ENCODE measurements at places on chromosomes 6 and 20.

DNA sequence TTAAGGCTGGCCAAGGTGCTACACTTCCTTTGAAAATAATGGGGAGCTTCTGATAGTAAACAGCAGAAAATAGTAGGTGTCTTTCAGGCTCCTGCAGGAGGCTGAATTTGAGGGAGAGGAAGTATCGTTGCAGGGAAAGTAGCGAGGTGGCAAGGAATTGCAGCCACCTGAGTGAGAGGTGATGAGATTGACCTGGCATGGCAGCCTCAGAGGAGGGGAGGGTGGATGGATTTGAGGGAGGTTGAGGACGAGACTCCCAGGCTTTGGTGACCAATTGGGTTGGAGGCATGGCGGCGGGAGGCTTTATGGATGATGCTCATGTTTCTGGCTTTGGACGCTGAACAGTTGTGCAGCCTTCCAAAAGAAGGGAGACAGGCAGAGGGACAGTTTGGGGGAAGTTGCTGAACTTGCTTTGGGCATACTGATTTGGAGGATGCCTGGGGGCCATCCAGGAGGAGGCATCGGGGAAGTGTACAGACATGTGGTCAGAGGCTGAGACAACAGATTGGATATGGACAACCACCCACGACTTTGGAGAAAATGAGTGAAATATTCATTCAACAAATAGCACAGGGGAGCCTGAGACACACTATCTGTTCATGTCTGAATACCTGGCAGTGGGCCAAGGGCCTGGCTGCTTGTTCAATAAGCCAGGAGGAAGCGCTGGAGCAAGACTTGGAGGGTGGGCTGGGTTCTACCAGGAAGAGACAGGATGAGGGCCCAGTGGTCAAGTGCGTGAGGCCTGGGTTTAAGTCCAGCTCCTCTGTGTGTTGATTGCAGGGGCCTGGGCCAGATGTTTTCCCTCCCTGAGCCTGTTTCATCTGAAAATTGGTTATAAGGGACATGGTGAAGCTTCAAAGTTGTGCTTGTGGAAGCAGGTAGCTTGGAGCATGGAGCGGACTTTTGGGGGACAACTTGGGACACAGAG is 113.2 kb downstream of the CEBPB start:
- peak; percentile 17 for DNase-seq

DNA sequence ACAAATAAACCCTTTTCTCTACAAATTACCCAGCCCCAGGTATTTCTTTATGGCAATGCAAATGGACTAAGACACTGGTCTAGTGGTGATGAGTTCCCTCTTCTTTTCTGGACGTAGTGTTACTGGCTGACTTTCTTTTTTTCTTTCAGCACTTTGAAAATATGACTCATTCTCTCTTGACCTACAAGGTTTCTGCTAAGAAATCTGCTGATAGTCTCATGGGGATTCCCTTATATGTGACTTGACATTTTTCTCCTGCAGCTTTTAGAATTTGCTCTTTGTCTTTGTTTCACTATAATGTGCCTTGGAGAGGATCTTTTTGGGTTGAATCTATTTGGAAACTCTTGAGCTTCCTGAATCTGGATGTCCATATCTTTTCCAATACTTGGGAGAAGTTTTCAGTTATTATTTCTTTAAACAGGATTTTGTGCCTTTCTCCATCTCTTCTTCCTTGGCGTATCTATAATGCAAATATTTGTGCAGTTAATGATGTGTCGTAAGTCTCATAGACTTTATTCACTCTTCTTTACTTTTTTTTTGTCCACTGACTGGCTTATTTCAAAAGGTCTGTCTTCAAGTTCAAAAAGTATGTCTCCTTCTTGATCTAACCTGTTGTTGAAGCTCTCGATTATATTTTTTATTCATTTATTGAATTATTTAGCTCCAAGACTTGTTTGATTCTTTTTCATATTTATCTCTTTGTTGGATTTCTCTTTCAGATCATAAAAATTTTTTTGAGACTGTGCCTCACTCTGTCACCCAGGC is 42.2 kb upstream of the TPD52L1 start:
- DNase-seq: no peak

DNA sequence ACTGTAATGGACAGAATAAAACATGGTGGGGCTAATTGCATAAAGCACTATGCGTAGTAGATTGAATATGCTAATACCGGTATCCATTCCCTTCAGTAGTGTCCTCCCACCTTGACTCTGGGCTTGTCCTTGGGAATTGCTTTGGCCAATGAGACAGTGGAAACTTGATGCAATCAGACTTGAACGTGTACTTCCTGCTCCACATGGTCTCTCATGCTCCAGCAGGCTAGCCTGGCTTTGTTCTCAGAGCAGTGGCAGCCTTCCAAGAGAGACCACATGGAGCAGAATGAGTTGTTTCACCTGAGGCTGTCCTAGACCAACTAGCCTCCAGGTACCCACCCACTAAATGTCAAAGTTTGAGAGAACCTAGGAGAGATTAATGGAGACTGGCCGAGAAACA is 37.0 kb upstream of the BTBD3 start:
- DNase-seq: no peak

DNA sequence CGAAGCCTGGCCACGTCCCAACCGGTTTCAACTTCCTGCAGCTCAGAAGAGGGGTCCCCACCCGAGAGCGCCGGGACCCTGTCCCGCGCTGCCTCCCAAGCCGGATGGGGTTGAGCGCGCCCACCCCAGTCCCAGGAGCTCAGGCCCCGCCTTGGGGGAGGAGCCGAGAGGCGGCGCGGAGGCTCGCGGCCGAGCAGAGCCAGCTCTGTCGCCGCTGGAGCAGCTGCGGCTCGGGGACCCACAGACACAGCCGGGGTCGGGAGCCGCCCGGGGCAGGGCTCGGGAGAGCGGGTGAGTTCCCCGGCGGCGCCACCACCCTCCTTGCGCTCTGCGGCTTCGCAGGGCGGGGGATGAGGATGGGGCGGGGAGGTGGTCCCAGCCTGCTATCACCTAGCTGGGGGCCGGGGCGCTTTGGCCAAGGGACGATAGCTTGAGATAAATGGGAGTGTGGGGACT is at the start of gene PPP1R16B:
PPP1R16B (plus strand) TSS at position 196 of the 456 bp plus-strand sequence. CDS start 30,229 bp downstream, outside the sequence.
- DNase-seq: no peak

DNA sequence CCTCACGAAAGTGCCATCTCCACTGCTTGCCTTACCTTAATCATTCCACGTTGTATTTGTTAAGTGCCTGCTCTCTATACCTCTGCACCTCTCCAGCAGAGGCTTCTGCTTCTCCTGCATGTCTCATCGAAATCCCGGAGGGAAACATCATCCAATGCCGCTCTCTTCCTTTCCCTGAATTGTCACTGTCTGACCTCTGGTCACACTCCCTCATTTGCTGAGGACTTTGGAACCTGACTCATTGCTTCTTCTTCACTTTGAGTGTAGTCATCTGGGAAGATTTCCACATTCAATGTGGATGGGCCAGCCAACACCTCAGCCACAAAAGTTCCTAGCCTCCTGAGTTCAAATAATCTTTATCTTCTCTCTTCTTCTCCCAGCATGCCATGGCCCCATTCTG is 78.9 kb upstream of the BEND6 start:
- DNase-seq: no peak

DNA sequence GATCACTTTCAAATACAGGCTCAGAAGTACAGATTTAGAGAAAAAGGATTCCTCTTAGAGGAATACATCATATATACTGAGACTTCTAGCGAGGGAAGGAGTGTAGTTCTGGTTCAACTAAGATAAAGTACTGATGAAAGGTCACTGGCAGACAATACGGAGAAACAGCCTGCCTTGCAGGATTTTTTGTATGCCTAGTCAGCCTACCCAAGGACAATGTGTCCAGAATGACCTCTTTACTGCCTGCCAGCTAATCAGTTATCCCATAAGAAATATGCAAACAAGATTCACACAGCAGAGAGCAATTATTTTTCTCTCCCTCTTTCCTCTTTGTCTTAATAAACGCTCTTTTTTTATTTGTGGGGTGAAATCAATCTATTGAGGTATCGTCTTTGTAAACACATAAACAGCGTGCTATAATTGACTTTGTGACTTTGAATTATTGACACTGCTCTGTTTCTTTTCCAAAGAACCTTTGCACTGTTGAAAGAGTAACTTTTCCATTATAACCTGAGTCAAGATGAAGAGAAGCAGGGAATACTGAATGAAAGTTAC is 1.4 kb upstream of the TSPYL4 start:
- no peak for DNase-seq

DNA sequence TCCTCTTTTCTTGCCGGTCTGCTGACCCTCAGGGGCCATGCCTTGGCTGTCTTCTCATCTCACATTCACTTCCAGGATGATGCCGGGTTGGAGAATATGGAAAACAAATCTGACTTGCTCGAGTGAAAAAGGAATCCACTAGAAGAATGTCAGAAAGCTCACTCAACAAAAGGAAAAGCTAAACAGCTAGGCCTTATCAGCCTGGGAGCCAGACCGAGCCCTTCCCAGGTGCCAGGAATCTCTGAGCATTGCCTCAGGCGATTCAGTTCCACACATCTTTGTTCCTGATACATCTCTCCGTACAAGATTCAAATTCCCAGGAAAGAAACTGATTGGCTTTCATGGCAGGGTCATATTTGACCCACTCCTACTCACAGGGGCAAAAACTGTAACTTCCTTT is 9.2 kb upstream of the OSER1 start:
- DNase-seq: no peak

- DNase-seq: peak; percentile 1
Observed at GRCh38 chr6:73969971-73970970, 274.3 kb downstream of the CD109 start.

- DNase-seq: no peak
Observed at GRCh38 chr6:161103475-161103874, 111.9 kb downstream of the MAP3K4 start.

- DNase-seq: no peak
Observed at GRCh38 chr6:2194643-2195042, 50.8 kb downstream of the GMDS start.

DNA sequence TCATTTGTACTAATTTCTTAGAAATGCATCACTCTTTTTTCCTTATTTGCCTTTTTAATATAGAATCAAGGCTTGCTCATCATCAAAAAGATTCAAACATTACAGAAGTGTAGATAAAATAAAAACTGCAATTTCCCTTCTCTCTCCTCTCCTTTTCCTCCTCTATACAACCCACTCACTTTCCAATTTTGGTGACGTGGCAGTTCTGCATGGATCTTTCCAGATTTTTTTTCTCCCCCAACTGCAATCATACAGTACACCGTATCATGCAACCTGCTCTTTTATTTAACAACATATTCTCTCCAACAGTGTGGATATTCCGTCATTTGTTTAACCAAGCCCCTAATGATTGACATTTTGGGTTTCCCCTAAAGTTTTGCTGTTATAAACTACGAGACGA is 140.5 kb downstream of the BFSP1 start:
- no peak for DNase-seq

GRCh38 chr6:148455674-148456558 is 113.3 kb downstream of the SASH1 start:
- DNase-seq: no peak

- no peak for DNase-seq
Observed at GRCh38 chr6:90169374-90169773, 127.3 kb downstream of the BACH2 start.

- DNase-seq: no peak
Observed at GRCh38 chr6:148345578-148345977, 2.9 kb downstream of the SASH1 start.

DNA sequence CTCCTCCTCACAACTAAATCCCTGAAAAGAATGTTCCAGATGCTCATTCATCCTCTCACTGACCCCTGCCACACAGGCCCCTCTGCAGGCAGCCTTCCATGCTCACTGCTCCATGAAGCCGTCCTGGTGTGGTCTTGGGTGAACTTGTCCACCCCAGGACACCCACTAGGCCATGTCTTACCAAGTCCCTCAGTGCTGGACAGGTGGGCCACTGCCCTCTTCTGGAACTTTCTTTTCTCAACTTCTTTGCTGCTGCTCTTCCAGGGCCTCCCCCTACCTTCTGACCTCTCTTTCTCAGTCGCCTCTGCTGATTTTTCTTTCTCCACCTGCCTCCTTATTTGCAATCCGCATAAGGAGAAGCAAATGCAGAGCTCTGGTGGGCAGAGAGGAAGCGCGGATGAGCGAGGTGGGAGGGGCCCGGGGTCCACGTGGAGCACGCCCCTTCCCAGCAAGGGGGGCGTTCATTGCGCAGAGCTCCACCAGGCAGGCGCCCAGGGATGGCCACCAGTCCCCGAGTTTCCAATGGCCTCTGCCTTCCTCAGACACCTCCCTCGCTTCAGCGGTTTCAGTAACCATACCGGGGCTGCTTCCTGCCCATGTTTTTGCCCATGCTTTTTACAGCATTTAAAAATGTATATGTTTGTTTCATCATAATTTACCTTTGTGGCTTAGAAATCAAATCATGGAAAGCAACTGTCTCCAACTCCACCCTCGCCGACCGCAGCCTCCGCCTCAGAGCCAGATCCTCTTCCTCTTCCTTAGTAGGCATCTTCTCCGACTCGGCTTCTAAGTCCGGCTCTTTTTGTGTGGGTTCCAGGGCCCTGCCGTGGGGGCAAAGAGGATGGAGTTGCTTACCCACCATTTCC is 129.6 kb downstream of the ZDHHC14 start:
- no peak for DNase-seq

- no peak for DNase-seq
Observed at GRCh38 chr6:91087908-91088307, 501.0 kb upstream of the MAP3K7 start.

DNA sequence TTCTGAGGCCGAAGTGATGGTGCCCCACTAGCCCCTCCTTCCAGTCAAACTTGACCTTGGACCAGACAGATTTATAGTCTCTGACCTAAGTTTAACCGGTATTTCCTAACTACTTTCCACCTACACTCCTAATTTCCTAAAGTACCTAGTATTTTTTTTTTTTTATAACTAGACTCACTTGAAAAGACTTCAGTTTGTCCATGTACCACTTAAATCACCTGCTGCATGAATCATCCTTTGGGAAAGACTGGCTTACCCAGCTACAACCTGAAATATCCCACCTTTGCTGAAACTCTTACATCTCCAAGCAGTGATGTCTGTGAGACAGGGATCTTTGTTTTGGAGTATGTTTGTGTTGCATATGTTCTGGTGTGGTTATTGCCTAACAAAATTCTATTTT is 71.1 kb downstream of the ZDHHC14 start:
- DNase-seq: no peak

DNA sequence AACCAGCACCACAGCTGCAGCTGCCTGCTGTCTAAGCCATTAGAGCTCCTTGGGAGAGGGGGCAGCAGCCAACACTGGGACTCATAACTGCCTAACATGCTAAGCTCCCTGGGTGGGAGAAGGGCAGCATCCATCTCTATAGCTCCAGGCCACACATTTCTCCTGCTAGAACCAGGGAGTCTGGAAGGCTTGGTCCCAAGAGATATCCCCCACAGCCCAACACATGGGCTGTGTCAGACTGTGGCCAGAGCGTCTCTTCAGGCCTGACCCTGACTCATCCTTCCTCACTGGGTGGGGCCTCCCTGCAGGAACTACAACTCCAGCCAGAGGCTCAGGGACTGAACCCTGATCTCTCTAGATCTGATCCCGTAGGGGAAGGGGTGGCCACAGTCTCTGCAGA is 411.1 kb downstream of the HDGFL1 start:
- no peak for DNase-seq

DNA sequence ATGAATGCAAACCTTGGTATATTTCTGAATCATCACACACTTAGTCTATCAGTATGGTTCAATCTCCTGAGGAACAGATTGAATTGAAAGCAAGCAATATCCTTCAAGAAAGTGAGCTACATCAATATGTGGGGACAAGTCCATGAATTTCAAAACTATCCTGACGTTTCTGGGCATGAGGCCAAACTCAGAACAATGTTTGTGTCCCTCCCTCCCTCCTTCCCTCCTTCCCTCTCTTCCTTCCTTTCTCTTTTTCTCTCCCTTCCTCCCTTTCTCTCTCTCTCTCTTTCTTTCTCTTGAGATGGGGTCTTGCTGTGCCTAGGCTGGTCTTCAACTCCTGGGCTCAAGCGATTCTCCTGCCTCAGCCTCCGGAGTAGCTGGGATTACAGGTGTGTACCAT is 27.9 kb upstream of the SYNCRIP start:
- peak; percentile 39 for DNase-seq

GRCh38 chr6:157527471-157527907 is 146.5 kb downstream of the ZDHHC14 start:
- DNase-seq: peak; percentile 39
